ENCODE measurements at places on chromosomes 16 and 17.
A peak's percentile ranks its signal among the peaks of the same experiment; 100 is the strongest.

GRCh38 chr17:41691031-41691777 lies 2.5 kb downstream of the EIF1 start:
- no peak for DNase-seq

DNA sequence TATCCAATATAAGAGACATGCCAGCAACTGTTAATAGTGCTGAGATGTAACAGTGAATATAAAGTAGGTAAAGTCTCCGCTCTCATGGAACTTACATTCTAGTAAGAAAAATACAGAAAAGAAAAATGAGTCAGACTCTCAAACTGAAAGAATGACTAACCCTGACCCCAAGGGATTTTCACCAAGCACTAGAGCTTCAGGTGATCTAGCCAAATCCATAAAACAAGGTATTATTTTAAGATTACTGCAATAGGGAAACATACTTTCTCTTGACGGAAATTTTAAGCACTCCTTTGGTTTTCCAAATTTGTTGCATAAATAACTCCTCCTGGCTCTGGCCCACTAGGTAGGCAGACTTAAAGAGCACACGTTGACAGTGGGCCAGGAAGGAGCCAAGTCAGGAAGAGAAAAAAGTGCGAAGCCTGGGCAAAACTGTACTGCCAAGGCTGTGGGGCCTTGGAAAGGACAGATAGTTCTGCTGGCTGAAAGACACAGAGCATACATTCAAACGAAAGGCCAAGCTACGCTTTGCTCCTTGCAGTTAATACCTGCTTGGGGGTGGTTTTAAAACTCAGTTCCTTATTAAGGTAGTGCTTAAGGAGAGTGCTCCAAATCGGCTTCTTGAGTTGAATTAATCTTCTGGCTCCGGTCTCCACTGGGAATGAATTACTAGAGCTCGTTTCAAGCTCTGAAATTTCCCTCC lies 1.4 kb downstream of the GOT2 start:
- no peak for DNase-seq

DNA sequence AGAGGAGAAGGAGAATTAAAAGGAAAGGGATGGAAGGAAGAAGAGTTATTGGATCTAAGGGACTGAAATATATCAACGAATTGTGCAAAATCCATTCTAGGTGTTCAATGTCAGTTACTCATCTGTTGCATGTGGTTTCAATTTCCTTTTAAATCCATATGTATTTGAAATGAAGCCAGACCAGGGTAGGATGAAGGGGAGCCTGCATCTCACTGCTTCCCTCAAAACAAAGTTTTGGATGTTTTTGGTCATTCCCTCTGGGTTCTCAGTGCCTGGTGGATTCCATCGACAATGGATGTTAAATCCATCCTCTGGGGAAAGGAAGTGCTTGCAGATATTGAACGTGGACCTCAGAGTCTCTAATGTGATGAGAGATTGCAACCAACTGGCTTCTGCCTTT lies 103.5 kb upstream of the XYLT1 start:
- DNase-seq: no peak

- no peak for DNase-seq
Measured at GRCh38 chr17:72187556-72187955, 66.7 kb downstream of the SOX9 start.

DNA sequence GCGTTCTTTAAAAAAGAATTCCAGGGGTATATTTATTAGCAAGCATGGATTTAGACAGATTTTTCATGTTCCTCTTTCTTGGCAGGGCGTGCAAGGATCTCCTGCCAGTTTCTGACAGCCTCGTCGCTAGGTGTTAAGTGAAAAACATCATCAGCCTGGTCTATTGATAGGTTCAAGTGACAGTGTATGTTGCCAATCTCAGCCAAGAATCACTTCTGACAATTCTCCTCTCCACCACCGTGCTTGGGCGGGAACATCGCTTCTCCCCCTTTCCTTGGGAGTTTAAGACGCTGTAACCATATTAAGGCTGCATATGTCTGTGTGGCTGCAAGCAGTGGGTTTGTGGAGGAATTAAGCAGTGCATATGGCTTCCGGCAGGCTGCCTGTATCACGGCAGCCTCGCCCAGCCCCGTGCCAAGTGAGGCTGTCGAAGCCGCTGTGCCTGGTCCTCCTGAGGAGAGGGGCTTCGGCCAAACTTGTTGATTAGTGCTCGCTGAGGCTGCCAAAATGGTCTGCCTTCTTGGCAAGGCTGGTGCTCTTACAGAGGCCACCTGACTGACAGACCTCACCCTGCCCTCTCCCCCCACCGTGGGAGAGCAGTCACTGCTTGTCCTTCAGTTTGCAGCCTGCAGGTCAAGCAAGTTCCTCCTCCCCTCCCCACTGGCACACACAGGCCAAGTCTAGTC lies 132.2 kb upstream of the MPHOSPH6 start:
- DNase-seq: no peak

- DNase-seq: no peak
Measured at GRCh38 chr16:4556112-4556511, at the start of gene C16orf96. Gene C16orf96 (plus strand): TSS chr16:4556340. CDS start chr16:4556490, 150 bp downstream.

DNA sequence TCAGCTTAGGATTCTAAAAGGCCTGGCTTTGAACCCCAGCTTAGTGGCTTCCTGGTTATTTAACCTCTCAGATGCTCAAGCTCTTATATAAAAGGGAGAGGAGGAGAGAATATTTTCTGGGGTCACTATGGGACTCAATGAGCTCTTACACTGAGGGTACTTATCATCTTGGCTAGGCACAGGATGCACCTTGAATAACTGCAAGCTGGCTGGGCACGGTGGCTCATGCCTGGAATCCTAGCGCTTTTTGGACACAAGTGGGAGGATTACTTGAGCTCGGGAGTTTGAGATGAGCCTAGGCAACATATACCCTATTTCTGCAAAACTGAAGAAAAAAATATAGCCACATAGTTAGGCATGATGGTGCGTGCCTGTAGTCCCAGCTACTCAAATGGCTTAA lies 665.3 kb upstream of the RBFOX1 start:
- DNase-seq: no peak

DNA sequence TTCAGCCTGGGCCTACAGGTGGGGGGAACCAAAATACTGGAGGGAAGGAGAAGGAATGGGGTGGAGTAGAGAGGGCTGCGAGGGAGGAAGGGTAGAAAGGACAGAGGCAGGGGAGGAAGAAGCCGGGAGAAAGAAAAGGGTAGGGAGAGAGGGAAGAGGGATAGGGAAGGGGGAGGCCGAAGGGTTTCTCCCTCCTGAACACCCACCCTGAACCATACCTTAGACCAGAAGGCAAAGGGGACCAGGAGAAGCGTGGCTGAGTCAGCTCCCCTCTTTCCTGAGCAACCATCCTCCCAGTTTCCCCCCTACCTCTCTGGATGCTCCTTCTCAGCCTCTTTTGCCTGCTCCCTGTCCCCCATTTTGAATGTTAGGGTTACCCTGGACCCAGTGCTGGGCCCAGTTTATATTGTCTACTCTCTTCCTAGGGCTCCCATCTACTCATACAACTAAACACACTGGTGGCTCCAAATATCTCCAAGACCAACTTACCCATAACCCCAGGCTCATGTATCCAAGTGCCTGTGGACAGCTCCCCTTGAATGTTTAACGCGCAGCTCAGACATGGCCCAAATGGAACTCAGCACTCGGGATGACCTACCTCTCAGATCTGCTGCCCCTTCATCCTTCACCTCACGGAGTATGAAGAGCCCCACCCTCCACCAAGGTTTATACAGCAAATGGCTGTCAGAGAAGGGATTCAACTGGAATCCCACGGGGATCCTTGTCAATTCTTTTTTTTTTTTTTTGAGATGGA lies 7.8 kb downstream of the TSPOAP1 start:
- DNase-seq: no peak

DNA sequence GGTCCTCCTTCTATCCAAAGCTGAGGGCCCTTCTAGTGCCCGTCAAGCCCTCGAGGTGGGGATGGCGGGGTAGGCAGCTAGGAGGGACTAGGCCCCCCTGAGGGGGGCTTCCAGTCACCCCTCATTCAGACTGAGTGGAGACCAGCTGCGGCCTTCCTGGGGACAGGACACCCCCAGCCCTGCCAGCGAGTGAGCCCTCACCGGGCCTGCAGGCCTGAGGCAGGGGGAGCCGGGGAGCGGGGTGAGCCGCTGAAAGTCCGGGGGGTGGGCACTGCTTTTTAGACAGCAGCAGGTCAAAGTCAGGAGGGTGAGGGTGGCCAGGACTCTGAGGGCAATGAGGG lies 8.7 kb upstream of the KREMEN2 start:
- no peak for DNase-seq

GRCh38 chr17:35775039-35775438 lies 14.4 kb downstream of the C17orf50 start:
- no peak for DNase-seq

- no peak for DNase-seq
Measured at GRCh38 chr16:85911251-85911930, 12.4 kb downstream of the IRF8 start.

DNA sequence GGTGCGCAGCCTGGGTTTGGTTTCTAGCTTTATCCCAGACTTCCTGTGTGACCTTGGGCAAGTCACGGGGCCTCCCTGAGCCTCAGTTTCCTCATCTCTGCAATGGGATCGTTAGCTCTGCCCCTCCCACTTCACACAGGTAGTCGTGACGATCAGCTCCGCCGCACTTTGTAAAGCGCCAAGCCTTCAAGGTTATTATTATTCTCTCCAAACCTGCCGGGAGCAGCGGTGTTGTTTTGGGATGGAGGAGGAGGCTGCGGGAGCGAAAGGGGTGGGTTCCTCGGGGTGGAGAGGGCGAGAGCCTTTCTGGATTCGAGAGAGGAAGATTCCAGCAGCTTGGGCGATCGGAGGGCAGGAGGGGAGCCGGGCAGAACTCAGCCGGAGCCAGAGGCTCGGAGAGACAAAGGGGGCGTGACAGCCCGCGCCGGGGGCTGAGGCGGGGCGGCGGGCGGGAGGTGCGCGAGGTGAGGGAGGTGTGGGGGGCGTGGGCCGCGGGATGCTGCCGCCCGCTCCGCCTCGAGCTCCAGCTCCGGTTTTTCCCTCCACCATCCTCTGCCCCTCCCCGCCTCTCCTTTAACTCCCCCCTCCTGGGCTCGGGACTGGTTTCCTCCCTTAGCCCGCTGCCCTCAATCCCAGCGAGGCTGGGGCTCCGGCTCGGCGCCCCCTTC lies at the start of gene EFNB3:
EFNB3 (plus strand) TSS at position 602 of the 668 bp plus-strand sequence. CDS start 397 bp downstream, outside the sequence.
- DNase-seq: peak; percentile 78

All from HTR-8/SVneo (cell line).